ENCODE measurements at places on chromosomes 3 and 15.

GRCh38 chr3:123258359-123258758, 56.6 kb downstream of the SEC22A start:
- no peak for DNase-seq

DNA sequence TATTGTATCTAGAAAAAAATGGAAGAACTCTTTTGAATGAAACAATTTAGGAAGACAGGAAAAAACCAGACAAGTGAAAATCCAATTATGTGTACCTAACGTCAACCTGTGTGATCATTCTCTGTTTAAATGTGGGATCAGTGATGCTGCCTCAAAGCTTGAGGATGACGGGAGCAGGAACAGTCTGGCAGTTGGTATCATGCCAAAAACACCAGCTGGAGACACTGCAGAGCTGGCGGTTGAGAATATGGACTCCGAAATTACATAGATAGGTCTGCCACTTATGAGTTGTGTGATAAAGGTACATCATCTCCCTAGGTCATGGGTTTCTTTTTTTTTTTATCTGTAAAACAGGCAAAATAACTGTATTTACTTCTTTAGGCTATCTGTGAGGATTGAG, 480.5 kb downstream of the CNTN4 start:
- DNase-seq: no peak

DNA sequence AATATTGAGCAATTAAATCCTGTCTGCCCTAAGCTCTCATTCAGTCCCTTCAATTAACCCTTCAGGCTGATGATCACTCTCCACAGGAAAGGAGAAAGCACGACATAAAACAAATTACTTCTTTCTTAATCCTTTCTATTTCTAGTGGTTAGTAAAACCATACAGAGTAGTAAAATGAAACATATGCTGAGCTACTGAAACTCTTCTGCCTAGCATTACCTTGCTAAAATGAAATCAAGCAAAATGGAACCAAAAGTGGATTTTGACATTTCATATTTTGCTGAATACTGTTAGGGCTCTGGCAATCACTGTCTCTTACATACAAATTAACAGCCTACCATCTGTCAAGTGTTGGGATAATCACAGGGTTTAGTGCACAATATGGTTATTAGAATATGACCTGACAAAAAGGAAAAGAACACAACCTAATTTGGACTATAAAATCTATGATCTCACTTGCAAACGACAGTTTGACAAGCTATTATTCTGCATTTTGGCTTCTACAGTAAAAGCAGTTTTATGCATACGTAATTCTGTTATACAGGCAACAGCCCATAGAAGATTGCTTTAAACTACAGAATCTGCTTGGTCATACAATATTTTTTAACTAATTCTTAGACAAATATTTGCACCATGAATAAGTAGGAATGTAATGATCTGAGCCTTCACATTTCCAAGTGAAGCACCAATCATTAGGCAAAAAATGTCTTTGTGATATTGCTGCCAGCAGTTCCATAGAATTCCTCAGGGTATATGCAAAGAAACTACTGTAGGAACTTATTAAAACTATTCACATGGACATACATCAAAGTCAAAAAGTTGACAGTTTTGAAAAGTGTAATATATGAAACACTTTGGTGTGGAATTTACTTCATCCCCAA, 105.0 kb downstream of the FHIT start:
- no peak for DNase-seq

GRCh38 chr3:58766587-58767282, 100.2 kb upstream of the FAM3D start:
- no peak for DNase-seq

GRCh38 chr15:90171623-90172022, 29.5 kb upstream of the SEMA4B start:
- no peak for DNase-seq

DNA sequence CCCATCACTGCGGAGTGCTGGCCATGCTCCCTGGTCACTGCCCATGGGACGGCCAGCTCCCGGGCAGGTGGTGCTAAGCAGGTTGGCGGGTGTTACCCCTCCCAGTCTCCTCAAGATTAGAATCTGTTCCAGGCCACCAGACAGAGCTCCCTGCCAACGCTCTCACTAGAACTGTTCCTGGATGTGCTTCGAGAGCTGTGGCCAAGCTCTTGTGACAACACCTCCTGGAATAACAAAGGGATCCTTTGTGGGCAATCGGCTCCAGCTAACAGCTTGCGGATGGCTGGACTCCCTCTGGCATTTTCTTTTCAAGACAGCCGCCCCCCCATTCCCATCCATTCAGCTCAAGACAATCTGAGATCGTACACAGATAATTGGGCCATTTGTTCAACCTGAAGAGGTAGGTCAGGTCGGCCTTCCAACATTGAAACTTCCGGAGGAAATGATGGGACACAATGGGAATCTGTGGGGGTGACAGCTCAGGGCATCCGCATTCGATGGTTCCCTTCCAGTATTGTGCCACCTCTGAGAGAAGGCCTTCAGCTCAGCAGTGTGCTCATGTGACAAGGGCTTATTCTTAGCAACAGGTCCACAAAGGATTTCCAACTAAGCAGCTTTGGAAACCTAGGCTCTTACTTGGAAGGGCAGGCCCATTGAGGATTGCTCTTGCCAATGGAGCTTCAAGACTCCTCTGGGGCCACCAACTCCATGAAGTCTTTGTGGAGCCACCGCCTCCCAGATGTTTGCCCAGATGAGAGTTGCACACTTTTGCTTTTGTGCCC, 11.6 kb upstream of the EPHB3 start:
- DNase-seq: no peak

- DNase-seq: no peak
Observed at GRCh38 chr3:74129056-74129455, 485.4 kb downstream of the CNTN3 start.

GRCh38 chr15:74958908-74959585, 2.5 kb upstream of the RPP25 start:
- DNase-seq: no peak

- no peak for DNase-seq
Observed at GRCh38 chr15:64530472-64530871, 70.1 kb downstream of the ZNF609 start.

DNA sequence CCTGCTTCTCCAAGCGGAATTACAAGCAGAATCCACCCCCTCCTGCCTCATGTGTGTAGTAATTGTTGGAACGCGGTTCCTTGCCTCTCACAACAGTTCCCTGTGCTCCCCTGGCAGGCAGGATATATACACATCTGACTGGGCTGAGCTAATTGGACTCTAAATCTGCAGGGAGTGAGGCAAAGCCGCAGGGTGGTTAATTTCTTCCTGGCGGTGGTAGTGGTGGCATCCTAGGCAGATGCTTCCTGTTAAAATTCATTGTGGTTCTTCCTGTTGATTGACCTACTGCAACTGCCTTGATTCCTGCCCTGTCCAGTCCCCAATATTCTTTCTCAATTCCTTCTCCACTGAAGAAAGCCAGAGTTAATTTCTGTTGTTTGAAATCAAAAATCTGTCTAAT, 202.9 kb upstream of the PROK2 start:
- peak; percentile 29 for DNase-seq

Measured in EL (cell line).